ENCODE measurements at places on chromosomes 16 and 17. TPM values are rescaled to one million over a fixed set of nuclear protein-coding genes. Genes with fewer than 3 reads are reported as not detected.

SLC52A1 gene
- 1.4 TPM for total RNA-seq

CEP112 gene
- 131 TPM for total RNA-seq

SCPEP1 gene
- total RNA-seq: 10.6 TPM

FOXC2 gene
- 1.2 TPM for total RNA-seq

RAB11FIP4 gene
- 13.2 TPM for total RNA-seq

ZP2 gene
- total RNA-seq: not detected

G6PC1 gene
- not detected for total RNA-seq

HAGHL gene
- 7.5 TPM for total RNA-seq

C16orf96 gene
- 0.48 TPM for total RNA-seq

KRTAP9-2 gene
- not detected for total RNA-seq

NOB1 gene
- total RNA-seq: 22.9 TPM

MYH13 gene
- not detected for total RNA-seq

GFAP gene
- 6.7 TPM for total RNA-seq

GJD3 gene
- total RNA-seq: not detected

KLHL10 gene
- 1.7 TPM for total RNA-seq

KCNH6 gene
- total RNA-seq: not detected

CLEC19A gene
- 2.9 TPM for total RNA-seq

RRAD gene
- 19.0 TPM for total RNA-seq

DHRS7C gene
- total RNA-seq: not detected

CCL8 gene
- 2.9 TPM for total RNA-seq

APOBR gene
- total RNA-seq: 0.72 TPM

MT1G gene
- total RNA-seq: not detected

CLDN9 gene
- total RNA-seq: not detected

KREMEN2 gene
- 0.48 TPM for total RNA-seq

GLIS2 gene
- total RNA-seq: 8.9 TPM

SMIM5 gene
- total RNA-seq: 8.7 TPM

GLYR1 gene
- 28.6 TPM for total RNA-seq

DPEP1 gene
- total RNA-seq: 5.5 TPM

NDUFAF8 gene
- 77.0 TPM for total RNA-seq

DLX4 gene
- 1.7 TPM for total RNA-seq

CDRT15 gene
- not detected for total RNA-seq

ARHGAP27 gene
- total RNA-seq: 33.2 TPM

CHD9NB gene
- total RNA-seq: 12.3 TPM

NTN1 gene
- total RNA-seq: 5.8 TPM

TPPP3 gene
- total RNA-seq: 26.5 TPM

NPW gene
- not detected for total RNA-seq

EPX gene
- total RNA-seq: not detected
